Activated CD4-positive, alpha-beta T cell treated with anti-CD3 and anti-CD28 coated beads, Interleukin-2, amount 10 ng/mL, durations not matched to agents 7 days and 5 days (primary cell): ENCODE measurements at places on chromosomes 7 and 10. TPM values are rescaled to one million over a fixed set of nuclear protein-coding genes. Genes with fewer than 3 reads are reported as not detected.
A peak's percentile ranks its signal among the peaks of the same experiment; 100 is the strongest.

GRCh38 chr10:65847436-65848230, 1078.2 kb upstream of the LRRTM3 start:
- DNase-seq, result no peak

DNA sequence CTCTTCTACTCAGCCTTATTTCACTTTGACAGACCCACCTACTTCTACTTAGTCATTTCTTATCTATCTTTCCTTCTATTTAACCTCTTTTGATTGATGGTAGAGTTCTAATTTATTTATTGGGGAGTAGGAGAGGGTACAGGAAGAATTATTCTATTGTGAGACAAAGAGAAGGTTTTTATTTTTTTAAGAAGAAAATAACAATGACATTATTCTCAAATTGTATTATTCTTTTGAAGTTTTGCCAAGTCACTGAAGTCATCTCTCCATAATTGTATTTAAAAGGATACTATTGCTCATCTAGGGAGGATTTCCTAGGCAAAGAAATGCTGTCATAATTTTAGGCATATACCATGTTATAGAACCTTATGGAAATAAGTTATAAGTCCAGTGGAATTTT, 52.7 kb downstream of the ITGB8 start:
- DNase-seq, result no peak

DNA sequence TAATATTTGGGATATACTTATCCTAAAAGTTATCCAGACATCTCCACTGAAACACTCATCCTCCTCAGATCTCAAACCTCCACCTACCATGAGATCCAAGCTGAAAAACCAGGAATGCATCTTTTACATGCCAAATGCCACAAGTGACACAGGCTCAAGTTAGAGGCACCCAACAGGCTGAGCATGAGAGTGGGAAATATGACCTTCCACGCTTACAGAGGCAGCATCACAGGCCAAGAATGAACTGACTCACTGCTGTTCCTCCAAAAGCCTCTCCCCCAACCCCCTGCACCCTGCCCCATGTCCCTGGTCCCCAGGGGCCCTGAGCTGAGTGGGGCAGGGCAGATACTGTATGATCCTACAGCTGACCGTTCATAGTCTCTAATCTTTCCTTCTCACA, 4.8 kb upstream of the MTPAP start:
- no peak for DNase-seq

GRCh38 chr7:122337011-122337410, 32.5 kb upstream of the FEZF1 start:
- DNase-seq, result no peak

DNA sequence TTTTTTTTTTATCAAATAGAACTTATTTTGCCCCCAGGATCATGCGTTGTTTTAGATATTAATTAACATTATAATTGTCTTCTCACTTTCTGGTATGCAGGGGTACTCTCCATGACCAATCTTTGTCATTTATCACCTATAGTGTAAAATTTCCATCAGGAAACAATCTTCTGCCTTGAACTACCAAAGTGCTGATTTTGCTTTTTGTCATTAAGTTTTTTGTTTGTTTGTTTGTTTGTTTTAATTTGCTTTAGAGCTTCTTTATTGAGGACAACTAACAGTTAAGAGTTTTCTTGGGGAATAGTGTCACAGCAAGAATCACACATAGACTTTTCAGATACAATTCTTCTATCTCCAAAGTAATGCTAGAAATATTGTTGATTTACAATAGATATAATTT, 171.2 kb upstream of the PRPS1L1 start:
- DNase-seq, result no peak

DNA sequence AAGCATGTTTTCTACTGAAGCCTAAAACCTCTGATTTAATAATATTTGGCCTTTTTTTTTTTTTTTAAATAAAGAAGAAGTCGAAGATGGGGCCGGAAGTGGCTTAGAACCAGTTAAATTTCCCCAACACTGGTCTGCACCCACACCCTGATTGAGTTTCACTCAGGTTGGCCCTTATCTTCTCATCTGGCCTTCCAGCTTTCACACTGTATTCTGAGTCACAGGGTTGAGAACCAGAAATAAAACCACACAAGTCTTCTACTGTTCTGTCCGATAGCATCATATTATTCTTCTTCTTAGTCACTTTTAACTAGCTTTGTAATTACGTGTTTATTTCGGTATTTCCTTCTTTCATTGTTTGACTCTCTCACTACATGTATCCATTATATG, 9.9 kb downstream of the ZNF365 start:
- DNase-seq, result peak; percentile 45

- DNase-seq, result no peak
Measured at GRCh38 chr10:122988501-122988900, 8.3 kb downstream of the PSTK start.

GRCh38 chr10:101323495-101323894, 30.5 kb upstream of the BTRC start:
- DNase-seq, result no peak

GRCh38 chr7:139034855-139035585, 822 bp downstream of the ZC3HAV1L start:
- DNase-seq, result peak; percentile 24

- no peak for DNase-seq
Measured at GRCh38 chr7:6175645-6176044, 96.8 kb downstream of the CYTH3 start.

- peak; percentile 68 for DNase-seq
Measured at GRCh38 chr10:71726580-71727104, 7.1 kb upstream of the C10orf105 start.

GRCh38 chr10:9416331-9416730, 1361.8 kb downstream of the GATA3 start:
- no peak for DNase-seq

DNA sequence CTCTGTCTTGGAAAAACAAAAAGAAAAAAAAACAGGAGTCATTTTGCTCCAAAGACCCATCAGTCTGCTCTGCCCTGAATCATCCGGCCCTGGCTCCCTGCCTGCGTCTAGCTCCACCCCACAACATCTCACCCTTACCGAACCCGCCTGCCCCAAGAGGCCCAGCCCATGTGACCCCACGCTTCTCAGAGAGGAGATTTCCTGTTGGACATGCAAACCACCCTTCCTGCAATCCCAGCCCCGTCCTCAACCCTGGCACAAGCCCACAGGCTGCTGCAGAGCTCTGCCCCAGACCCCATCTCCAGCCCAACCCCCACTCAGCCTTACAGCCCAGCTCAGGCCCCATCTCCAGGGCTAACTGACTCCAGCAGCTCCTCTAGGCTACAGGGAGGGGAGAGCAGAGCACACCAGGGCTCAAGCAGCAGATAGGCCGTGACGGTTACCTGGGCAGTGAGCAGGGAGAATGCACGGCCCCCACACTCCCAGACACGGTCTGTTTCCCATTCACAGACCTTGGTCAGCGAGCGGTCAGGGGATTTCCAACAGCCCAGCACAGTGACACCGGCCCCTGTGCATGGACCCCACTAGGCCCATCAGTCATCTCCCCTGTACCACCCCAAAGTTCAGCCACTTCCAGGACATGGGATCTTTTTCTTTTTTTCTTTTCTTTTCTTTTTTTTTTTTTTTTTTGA, 69.9 kb upstream of the GTF2I start:
- DNase-seq, result no peak

DNA sequence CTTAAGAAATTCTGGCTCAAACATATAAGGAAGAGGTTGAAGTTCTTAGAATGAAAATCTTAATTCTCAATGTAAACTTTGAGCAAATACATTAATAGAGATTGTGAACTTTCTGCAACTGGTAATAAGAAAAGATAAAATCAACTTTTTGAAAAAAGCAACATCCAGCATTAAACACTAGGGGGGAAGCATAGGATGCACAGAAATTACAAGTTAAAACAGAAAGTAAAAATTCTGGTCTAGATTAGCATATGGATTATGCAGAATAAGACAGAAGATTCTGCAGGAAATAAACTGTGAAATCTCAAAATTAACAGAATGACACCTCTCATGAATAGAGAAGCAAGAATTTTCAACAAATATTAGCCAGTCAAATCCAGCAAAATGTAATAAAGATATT, 38.0 kb upstream of the CAV2 start:
- no peak for DNase-seq

DNA sequence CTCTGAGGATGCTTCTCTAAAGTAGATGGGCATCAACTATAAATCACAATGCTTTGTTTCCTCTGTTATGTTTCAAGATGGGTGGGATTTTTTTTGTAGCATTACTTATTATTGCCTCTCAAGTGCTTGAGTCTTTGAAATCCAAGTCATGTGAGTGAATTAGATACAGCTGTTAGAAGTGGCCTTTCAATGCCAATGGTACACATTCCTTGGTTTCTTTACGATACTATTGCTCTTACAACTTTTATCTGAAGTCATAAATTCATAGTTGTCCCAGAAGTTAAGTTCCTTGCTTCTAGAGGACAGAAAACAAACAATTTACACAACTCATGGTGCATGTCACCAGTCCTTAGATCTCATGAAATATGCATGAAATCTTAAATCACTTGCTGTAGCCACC, 15.5 kb downstream of the CFTR start:
- no peak for DNase-seq

DNA sequence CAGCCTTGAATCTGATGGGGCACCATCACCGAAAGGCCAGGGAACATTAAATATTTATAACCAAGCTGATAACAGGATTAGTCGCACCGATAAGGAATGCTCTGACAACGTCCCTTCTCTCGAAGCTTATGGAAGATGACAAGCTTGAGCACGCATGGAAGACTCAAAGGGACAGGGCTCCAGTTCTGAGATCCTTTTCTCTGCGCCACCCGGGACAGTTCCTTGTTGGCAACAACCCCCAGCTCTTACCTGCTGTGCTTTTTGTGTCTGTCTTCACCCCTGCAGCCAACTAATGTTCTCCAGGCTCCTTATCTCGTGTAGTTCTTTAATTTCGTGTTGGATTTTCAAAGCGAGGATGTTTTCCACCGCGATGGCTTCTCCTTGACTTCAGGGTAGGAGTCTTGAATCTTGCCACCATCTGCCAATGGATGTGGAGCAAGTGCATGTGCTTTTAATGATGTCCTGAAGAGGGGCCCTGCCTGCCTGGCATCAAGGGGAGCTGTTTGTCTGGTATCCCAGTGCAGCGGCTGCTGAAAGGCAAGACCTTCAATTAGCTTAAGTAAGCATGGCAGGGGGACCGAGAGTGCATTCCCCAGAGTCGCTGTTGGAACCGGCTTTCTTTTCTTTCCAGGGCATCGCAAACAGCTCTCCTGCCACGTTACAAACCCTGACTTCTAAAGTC, 354 bp upstream of the FERD3L start:
- no peak for DNase-seq

DNA sequence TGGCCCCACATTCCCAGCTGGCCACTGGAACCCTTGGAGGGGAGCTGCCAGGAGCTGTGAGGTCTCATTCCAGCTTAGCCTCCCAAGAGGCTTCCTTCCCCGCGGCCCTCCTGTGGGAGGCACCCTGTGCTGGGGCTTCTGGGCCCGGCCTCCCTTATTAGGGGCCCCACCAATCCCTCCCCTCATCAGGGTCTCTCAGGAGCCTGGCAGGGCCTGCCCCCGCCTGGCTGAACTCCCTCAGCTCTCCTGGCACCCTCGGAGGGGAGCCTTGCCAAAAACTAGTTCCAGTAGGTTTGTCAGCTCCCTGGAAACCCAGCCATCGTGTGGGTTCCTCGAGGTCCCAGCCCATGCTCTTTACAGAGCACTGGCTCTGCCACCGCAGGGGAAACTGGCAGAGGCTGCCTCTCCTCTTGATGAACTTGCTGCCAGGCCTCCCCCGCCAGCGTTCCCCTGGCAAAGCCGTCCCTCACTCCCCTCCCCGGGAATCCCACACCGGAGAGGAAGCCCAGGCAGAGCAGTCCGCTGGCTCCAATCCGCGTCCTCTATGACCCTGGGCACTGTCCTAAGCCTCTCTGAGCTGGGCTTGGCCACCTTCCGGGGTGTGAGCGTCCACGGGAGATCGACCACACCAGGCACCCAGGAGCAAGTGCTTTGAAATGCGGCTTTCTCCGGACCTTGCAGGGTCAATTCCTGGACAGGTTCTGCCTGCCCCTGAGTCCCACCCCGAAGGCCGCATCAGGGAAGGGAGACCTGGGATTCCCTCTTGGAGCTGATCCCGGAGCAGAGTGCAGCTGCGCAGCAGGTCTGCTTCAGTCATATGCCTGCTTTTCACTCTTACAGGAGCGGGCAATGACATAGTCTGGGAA, 139.8 kb downstream of the ARHGAP22 start:
- no peak for DNase-seq

DNA sequence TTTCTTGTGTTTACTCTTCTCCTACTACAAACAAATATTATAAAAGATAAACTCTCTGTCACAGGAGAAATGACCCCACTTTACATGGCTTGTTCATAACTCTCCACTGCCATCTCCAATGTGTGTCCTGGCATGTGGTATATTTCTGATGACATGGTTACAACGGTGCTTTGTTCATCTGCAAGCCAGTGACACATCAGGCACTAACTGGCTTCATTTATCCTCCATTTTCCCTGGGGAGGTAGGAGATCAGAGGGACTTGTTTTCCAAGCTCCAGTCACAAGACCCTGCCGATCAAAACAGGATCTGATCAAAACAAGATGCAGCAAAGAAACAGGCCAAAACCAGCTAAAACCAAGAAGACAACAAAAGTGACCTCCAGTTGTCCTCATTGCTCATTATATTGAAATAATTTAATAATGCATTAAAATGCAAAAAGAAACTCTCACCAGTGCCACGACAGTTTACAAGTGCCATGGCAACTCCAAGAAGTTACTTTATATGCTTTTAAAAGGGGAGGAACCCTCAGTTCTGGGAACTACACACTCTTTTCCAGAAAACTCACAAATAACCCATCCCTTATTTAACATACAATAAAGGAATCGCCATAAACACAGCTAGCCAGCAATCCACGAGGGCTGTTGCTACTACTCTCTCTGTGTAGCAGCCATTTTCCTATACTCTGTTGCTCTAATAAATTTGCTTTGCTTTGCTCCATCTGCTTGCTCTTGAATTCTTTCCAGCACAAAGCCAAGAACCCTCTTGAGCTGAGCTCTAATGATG, 224.2 kb downstream of the XPNPEP1 start:
- DNase-seq, result no peak

GRCh38 chr10:121284936-121285335, 313.3 kb downstream of the FGFR2 start:
- DNase-seq, result no peak

GRCh38 chr10:22475651-22476600, 130.6 kb downstream of the SPAG6 start:
- DNase-seq, result peak; percentile 29

DNA sequence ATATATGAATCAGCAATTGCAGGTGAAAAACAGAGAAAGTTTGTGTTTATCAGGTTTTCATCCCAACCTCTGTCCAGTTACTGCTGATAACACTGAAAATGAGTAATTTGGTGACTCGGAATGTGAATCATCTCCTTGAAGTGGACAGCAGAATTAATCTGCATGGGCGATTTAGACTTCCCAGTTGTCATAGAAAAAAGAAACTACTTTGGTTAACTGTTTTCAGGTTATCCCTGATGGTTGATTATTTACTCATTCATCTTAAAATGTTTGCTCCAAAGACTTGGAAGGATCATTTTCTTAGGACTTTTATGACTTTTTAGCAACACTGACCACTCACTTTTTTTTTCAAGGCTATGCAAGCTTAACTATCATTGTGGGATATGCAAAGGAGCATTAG, 504.1 kb upstream of the ANKRD30A start:
- no peak for DNase-seq

- no peak for DNase-seq
Measured at GRCh38 chr7:14403587-14403986, 414.1 kb upstream of the ETV1 start.

Gene YWHAG
- total RNA-seq, result 68.0 TPM

Gene SYT15
- 1.2 TPM for total RNA-seq

Gene ARPC1A
- 51.9 TPM for total RNA-seq

Gene PTEN
- 91.3 TPM for total RNA-seq

Gene ATG9B
- 12.1 TPM for total RNA-seq

Gene CAV1
- not detected for total RNA-seq

Gene KAZALD1
- total RNA-seq, result 0.55 TPM

Gene UCMA
- total RNA-seq, result not detected

Gene MACROH2A2
- 5.0 TPM for total RNA-seq

Gene FAM25G
- total RNA-seq, result not detected

Gene IL15RA
- 16.1 TPM for total RNA-seq
